ENCODE measurements at places on chromosomes 11 and 22.

DNA sequence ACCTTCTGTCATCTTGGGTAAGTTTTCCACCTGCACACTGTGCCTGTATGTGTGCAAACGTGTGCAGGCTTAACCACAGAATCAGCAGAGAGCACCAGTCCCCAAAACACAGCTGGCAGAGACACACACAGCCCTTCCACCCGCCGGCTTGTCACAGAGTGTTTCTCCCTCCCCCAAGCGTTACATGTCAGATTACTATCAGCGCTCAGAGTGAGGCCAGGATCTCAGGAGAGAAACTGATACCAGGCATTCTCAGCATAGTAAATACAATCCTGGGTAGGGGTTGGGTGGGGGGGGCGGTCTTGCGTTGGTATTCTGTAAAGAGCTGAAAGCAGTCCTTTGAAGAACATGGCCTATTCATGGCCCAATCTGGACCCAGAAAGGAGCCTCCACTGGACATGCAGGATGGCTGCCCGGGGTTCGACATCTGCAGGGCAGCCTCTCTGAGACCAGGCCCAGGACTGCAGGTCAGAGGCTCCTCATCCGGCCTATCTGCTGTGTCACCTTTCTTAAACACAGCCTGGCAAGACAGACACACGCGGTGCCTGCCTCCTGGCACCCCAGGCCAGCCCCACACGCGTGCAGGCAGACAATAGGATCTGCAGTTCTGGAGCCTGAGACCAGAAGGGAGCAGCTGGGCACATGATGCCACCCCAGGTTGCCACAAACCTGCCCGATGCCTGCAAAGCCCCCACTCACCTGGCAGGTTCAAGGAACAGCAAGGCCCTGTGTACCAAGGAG lies 1.7 kb downstream of the OSBPL5 start:
- peak; percentile 33 for DNase-seq

- DNase-seq, result no peak
Measured at GRCh38 chr11:106001304-106002012, 20.6 kb downstream of the MSANTD4 start.

GRCh38 chr11:68549789-68550484 lies 89.4 kb downstream of the PPP6R3 start:
- DNase-seq, result no peak

GRCh38 chr11:102640946-102641345 lies 15.8 kb upstream of the MMP20 start:
- DNase-seq, result peak; percentile 38

DNA sequence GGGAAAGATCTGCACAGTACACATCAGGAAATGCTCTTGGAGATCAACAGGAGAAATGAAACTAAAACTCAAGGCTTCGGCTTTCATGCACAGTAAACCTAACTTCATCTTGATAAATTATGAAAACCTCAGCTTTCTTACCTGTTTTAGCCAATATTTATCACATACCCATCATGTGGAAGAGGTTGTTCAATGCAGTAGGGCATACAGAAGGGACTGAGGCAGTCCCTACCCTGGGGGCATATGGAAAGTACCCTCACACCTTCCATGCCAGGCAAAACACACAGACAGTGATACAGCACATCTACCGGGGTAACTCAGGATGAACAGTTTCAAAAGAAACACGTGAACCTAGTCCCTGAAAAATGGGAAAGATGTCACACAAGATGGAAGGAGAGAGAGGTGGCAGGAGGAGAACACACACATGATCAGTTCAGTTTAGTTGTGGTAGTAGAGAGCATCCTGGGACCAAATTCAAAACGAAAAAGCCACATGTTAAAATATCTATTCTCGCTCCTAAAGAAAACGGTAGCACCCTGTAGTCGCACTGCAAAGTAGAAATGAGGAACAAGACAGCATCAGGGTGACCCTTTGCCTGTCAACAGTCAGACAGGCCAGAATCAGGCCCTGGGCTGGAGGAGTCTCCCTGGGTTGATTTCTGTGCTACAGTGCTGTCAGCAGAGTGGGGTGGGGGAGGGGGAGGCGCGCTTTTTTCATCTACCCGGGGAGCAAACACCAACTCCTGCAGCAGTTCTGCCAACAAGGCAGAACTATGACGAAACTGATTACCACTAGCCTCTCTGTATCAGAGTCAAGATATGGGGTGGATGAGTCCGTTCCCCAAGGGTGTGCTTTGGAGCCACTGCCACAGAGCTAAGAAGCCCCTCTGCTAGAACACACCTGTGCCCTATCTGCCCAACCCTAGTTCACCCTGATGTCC lies 1.3 kb downstream of the HIRA start:
- peak; percentile 42 for DNase-seq

DNA sequence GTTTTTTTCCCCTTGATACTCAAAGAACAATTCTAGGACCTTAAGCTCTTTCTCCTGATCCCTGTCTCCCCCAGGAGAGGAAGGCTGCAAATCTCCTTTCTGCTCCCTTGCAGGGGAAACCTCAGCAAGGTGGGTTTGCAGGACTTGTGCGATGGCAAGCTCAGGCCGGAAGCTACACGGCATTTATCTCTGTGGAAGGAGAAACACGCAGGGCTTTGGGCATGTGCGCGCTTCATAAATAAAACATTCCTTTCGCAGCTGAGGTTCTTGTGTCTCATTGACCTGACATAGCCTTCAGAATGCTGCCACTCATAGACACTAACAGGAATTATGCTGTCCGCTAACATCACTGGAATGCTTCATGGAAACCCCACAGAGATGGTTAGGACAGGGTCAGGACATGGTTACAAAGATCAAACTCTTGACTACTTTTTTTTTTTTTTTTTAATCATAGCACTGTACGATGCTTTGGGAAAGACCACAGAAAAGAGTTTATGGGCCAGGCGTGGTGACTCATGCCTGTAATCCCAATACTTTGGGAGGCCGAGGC lies 42.6 kb downstream of the SLN start:
- no peak for DNase-seq

DNA sequence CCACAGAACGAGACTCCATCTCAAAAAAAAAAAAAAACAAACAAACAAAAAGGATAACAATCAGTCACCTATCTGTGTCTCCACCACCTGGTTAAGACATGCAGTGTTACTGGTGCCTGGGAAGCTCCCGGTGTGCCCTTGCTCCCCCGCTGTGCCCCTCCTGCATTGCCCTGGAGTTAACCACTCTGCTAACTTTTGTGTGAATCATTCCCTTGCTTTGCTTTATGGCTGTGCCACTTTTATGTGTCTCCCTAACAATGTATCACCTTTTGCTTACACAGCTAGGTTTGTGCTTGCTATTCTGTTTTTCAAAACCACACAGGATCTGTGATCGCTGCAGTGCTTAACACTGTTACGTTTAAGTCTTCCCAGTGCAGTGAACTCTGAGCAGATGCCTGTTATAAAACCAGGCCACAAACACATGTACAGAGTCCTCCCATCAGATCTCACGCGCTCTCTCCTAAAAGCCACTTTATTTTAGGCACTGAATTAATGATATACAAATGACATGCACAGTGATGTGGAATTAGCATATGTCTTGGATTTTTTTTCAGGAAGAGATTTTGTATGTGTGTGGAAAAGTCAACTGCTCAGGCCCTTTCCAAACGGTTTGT lies 69.9 kb downstream of the BUD13 start:
- DNase-seq, result no peak

DNA sequence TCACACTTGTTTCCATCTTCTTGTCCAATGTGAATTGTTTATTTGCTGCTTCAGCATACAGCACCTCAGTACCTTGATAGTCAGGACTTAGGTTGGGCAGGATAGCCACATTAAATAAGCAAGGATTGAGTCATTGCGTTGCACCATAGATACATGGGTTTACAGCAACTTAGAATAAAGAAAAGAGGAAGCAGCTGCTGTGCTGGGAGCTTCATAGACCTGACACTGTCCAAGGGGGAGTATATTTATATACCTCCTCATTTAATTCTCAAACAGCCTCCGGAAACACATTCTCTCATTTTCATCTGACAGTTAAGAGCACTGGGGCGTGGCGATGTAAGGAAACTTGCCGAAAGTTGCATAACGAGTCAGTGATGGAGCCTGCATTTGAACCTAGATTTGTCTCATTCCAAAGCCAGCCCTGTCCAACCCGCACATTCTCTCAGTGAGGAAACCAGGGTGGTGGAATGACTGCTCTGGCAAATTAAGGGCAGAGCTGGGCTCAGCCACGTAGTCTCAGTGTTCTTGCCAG lies 42.2 kb downstream of the UBASH3B start:
- no peak for DNase-seq

DNA sequence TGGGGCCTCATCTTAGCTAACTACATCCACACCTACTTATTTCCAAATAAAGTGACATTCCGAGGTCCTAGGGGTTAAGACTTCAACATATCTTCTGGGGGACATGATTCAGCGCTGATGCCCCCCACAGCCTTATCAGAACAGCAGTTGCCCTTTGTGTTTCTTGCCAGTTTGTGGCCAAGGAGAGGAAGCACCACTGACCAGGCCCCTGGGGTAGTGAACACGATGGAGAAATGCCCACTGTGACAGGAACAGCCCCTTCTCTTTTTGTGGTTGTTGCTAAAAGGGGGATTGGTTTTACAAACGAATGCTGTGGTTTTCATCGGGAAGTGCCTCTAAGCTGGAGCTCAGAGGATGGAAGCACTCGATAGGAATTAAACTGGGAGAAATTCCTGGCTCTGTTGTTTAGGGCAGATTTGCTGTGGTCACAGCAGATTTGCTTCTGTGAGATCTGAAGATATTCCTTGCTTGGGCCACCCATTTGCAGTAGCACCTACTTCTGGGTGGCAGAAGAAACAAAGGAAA lies 88.8 kb downstream of the ABTB2 start:
- no peak for DNase-seq

DNA sequence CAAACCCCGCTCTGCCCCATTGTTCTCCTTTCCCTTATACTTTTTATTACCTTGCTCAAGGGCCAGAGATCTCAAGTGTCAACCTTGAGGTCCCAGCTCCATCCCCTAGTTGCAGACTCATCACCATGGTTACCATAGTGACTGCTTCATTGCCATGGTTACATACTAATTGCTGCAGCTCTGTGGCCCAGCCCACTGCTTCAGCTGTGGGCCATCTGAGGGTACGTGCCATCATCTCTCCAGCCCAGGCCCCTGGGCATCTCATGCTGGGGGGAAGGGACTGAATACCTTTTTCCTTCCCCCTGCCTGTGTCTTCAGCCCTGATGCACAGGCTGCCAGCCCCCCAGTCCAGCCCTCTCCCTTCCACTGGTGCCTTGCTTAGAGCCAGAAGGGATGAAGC lies 22.2 kb downstream of the TREH start:
- DNase-seq, result peak; percentile 23

DNA sequence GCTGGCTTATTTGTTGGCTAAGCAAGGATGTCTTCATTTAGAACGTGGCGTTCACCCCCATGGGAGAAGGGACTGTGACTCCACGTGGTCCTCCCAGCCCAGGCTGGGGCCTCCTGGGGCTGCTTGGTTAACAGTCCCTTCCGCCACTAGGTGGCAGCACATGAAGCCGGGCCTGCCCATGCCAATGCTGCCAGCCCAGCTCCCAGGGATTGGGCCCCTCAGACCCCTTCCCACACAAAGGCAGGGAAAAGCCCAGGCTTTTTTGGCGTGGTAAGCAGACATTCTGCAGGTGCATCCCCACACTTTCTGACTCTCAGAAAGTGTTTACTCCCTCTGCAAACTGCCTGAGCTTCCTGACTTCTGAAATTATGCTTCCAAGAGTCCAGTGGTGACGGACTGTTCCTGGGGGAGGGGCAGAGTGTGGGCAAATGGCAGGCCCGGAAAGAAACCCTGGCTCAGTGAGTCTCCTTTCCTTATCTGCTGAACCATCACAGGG lies 3.1 kb downstream of the CBX6 start:
- peak; percentile 83 for DNase-seq

- DNase-seq, result no peak
Measured at GRCh38 chr22:25025491-25026400, 73.2 kb downstream of the KIAA1671 start.

GRCh38 chr11:123547180-123547579 lies 107.2 kb downstream of the SCN3B start:
- DNase-seq, result no peak

All from ELF-1 (cell line).